GM06990 (cell line): ENCODE measurements at places on chromosomes 2 and 18.

GRCh38 chr2:107569496-107569895 is 257.2 kb upstream of the RGPD4 start:
- DNase-seq = no peak

DNA sequence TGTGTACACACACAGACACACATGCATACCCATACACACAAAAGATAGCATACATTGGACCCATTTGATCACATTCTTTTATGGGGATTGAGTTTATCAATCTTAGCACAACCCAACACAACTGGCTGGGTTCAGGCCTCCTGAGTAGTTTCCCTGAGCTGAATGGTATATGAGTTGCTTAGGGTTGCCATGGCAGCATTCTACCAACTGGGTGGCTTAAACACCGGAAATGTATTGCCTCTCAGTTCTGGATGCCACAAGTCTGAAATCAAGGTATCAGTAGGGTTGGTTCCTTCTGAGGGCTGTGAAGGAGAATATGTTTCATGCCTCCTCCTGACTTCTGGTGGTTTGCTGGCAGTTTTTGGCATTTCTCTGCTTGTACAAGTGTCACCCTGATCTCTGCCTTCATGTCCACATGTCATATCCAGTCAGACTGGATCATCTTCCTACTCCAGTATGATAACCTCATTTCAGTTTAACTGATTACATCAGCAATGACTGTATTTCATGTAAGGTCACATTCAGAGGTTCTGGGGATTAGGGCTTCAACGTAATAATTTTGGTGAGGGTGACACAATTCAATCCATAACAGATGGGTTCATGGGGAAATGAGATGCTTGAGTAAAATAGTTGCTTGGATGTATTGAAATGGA is 212.7 kb downstream of the KCNE4 start:
- no peak for DNase-seq

- peak; percentile 78 for DNase-seq
These were observed 369.9 kb downstream of the LPIN1 start for GRCh38 chr2:12116228-12116750.

DNA sequence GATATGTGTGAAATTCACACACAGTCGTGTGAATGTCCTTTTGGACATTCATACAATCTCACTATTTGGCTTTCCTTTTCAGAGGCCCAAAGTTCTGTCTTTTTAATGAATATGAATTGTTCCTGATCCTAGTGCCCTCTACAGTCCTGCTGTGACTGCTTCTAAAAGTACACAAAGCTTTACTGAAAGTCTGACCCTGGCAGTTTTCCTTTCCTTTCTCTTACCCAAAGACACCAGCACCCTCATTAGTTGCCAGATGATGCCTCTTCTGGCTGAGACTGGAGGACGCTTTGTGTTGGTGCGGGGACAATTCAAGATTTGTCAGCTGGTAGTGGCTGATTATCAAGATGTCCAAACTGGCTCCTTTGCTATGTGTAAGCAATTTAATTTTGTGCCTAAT is 81.8 kb upstream of the CDCA7 start:
- DNase-seq = no peak

- DNase-seq = no peak
These were observed 17.1 kb downstream of the KRCC1 start for GRCh38 chr2:88038263-88039105.

- DNase-seq = no peak
These were observed 111.7 kb upstream of the SCN1A start for GRCh38 chr2:166239548-166239947.

DNA sequence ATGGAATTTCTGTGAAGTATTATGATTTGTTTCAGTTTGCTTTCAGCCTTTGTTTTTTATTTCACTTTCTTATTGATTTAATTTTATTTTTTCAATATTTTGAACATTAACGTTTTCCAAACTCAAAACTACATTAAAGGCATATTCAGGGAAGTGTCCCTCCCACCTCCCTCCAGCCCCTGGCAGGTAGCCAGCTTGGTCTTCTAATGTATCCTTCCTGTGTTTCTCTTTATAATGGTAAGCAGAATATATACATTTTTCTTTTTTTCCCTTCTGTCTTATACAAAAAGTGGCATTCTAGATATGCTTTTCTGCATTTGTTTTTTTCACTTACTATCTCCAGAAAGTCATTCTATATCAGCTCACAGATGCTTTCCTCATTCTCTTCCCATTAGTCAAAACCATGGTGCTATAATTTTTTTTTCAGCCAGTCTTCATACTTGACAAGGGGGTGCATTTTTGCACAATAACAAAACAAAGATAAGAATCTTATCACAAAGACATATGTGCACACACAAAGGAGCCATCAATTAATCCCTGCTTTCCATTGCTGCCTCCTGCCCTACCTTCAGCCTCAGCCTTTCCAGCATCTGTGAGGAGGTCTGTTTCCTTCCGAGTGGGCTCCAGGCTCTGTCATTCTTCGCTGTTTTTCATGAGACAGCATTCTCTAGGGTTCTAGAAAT is 33.7 kb upstream of the TMEM177 start:
- no peak for DNase-seq

GRCh38 chr2:158317642-158318041 is 138.9 kb downstream of the CCDC148 start:
- DNase-seq = peak; percentile 13

- DNase-seq = no peak
These were observed 11.9 kb upstream of the ASPRV1 start for GRCh38 chr2:69973335-69973735.
